SK-N-SH (cell line): ENCODE measurements at places on chromosomes 3 and 15. TPM values are rescaled to one million over a fixed set of nuclear protein-coding genes. Genes with fewer than 3 reads are reported as not detected.
A peak's percentile ranks its signal among the peaks of the same experiment; 100 is the strongest.

The CLRN1 gene
- polyA plus RNA-seq, result not detected in 2 replicates

The NMNAT3 gene
- not detected in 2 replicates for polyA plus RNA-seq

The CHRNA5 gene
- polyA plus RNA-seq, result 5.3 and 5.5 TPM in 2 replicates

The LTF gene
- polyA plus RNA-seq, result not detected in 2 replicates

The GPR62 gene
- polyA plus RNA-seq, result 0.02 and 0.10 TPM in 2 replicates

The SKOR1 gene
- polyA plus RNA-seq, result 0.18 and 0.26 TPM in 2 replicates

The RYR3 gene
- 0.02 and 0.08 TPM in 2 replicates for polyA plus RNA-seq

The ULK4 gene
- 6.2 and 7.8 TPM in 2 replicates for polyA plus RNA-seq

The ACY1 gene
- polyA plus RNA-seq, result 93.0 and 96.2 TPM in 2 replicates

DNA sequence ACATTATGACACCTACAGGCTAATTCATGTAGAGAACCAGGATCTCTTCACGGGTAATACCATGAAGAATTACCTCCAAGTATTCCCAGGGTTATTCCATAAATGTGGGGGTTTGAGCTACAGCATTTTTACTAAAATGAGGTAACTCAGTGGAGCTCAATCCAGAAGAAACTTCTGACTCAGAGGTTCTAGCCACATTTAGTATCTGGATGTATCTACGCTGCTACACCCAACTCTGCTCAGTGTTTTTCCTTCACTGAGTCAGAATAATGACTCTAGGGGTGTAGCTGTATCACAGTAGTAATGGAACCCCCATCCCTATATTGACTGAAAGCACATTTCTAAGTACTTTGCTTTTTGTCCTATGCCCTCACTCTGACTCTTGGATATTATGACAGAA is 52.4 kb downstream of the COPS2 start:
- no peak overlapping the region for H3K27ac ChIP-seq
- peaks cover 26% of the 10 kb centered on the region for H3K36me3 ChIP-seq
- H3K4me1 ChIP-seq, result no peaks in the 10 kb centered on the region
- DNase-seq, result no peak

DNA sequence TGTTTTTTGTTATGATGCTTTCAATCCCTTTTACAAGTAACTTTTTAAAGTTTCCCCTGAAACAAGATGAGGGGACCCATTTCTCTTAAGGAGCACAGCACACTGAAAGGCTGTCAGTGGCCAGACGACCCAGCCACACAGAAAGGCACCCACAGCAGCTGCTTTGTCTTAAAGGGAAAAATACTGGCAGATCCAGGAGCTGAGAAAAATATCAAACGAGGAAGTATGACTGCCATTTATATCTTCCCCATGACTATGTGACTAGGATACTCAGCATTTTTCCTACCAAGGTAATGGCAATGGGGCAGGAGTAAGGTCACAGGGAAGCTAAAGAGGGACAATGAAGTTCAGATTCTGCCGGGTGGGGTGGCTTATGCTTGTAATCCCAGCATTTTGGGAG is 15.9 kb downstream of the ABCC5 start:
- H3K4me3 ChIP-seq, result no peak overlapping the region
- peaks cover 6% of the 10 kb centered on the region; the same call in 1 of the 2 replicates for H3K4me1 ChIP-seq
- no peaks in the 10 kb centered on the region for H3K27me3 ChIP-seq
- H3K27ac ChIP-seq, result no peak overlapping the region
- no peak for DNase-seq

DNA sequence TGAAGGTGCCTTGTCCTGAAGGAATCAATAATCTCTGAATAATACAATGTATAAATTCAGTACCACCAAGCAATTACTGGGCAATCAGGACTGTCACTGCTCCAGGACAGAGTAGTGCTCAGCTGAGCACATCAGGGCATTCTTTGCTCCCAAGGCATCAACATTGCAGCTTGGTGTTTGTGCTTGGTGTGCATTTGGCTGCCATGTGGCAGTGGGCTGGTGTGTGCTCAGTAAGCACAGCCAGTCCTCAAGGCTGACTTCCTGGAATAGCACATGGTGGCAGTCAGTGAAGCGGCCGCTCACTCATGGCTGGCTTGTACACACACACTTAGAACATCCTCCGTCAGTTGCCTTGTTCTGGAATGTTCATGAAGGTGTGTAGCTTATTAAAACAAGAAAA is 217.0 kb downstream of the EPHB1 start:
- H3K4me1 ChIP-seq, result no peaks in the 10 kb centered on the region; the same call in 1 of the 2 replicates
- H3K4me3 ChIP-seq, result no peak overlapping the region
- no peak overlapping the region for H3K27ac ChIP-seq

DNA sequence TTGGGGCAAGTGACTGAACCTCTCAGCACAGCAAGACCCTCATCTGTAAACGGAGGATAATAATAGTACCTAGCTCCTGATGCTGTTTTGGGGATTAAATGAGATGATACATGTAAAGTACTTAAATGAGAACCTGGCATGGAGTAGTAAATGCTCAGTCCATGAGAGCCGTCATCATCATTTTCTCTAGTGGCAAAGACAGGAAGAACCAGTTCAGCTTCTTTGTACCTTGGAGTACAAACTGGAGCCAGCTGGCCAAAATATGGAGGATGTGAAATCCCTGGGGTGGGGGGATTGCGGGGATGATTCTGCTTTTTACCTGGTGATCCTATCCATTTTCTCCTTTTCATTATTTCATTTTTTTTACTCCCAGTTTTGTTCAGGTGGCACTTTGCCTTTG is 204.2 kb upstream of the LRRN1 start:
- H3K4me3 ChIP-seq, result no peak overlapping the region
- no peaks in the 10 kb centered on the region for H3K4me1 ChIP-seq
- DNase-seq, result no peak
- H3K27me3 ChIP-seq, result no peaks in the 10 kb centered on the region
- H3K36me3 ChIP-seq, result no peaks in the 10 kb centered on the region
- H3K27ac ChIP-seq, result no peak overlapping the region

- no peaks in the 10 kb centered on the region for H3K27me3 ChIP-seq
- DNase-seq, result no peak
- no peak overlapping the region for H3K27ac ChIP-seq
- no peaks in the 10 kb centered on the region for H3K36me3 ChIP-seq
- H3K4me3 ChIP-seq, result no peak overlapping the region
Observed at GRCh38 chr3:191753196-191753595, 292.2 kb downstream of the PYDC2 start.

DNA sequence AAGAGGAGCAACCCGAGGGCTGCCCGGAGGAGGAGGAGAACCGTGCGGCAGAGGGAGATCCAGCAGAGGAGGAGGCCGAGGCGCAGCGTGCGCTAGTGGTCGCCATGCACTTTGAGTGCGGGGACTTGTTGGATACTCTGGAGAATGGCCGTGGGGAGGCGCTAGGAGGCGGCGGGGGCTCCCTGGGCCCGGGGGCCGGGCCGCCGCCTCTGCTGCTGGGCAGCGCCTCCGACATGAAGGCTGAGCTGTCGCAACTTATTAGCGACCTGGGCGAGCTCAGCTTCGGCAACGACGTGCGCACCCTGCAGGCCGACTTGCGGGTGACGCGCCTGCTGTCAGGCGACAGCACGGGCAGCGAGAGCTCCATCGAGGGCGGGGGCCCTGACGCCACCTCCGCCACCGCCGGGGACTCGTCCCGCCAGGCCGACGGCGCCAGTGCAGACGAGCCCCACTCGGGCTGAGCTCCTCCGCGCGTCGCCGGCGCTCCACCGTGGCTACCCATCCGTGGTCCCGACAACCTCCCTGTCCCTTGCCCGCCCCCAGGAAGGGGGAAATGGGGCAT is 2.0 kb downstream of the FAM43A start:
- peaks cover 57% of the 10 kb centered on the region for H3K4me1 ChIP-seq
- H3K4me3 ChIP-seq, result peak overlapping the region; percentile 85; the same call in 1 of the 2 replicates
- H3K27ac ChIP-seq, result no peak overlapping the region
- peaks cover 4% of the 10 kb centered on the region for H3K36me3 ChIP-seq

DNA sequence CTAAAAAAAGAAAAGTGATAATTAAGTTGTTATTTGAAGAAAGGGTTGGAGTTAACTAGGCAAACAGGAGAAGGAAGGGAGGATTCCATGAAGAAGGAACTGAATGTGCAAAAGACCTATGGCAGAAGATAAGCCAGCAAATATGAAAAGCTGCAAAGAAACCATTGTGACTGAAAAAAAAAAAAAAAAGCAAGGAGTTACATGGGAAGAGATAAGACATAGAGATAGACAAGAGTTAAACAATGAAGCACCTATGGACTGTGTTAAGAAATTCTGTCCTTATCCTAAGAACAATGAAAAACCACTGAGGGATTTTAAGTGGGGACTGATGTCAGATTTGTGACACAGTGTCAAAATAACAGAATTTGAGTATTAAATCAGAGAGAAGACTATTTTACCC is 17.0 kb downstream of the ZNF280D start:
- H3K36me3 ChIP-seq, result no peaks in the 10 kb centered on the region
- H3K27me3 ChIP-seq, result no peaks in the 10 kb centered on the region
- no peaks in the 10 kb centered on the region for H3K4me1 ChIP-seq
- no peak overlapping the region for H3K4me3 ChIP-seq
- no peak for DNase-seq

- peaks cover 4% of the 10 kb centered on the region; the same call in 1 of the 2 replicates for H3K4me1 ChIP-seq
- H3K27ac ChIP-seq, result no peak overlapping the region
- peak; percentile 79 for DNase-seq
Observed at GRCh38 chr15:77836121-77836692, 203.5 kb upstream of the LINGO1 start.

DNA sequence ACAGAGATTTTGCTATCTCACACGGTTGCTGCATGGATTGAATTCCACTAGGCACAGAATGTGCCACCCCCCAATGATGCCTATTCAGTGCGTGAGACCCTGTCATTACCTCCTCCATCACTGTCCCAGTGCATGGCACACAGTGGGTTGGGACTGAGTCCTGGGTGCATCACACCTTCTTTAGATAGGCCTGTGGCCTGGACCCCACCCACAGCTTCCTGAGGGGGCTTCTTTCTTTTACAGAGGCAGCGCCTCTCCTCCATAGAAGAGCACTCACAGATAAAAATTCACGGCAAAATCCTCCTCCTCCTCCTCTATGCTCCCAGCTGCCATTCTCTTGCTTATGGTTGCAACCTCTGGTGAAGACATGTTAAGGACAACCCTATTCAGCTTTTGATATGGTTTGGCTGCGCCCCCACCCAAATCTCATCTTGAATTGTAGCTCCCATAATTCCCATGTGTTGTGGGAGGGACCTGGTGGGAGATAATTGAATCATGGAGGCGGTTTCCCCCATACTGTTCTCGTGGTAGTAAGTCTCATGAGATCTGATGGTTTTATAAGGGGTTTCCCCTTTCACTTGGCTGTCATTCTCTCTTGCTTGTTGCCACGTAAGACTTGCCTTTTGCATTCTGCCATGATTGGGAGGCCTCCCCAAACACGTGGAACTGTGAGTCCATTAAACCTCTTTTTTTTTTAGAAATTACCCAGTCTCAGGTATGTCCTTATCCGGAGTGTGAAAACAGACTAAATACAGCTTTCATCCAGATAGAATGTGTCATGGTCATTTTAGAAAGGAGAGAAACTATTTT is 147.6 kb downstream of the KLF13 start:
- no peak for DNase-seq
- no peaks in the 10 kb centered on the region for H3K27me3 ChIP-seq
- no peaks in the 10 kb centered on the region for H3K4me1 ChIP-seq
- H3K4me3 ChIP-seq, result no peak overlapping the region
- H3K36me3 ChIP-seq, result no peaks in the 10 kb centered on the region

- no peaks in the 10 kb centered on the region for H3K27me3 ChIP-seq
- no peak for DNase-seq
- no peaks in the 10 kb centered on the region for H3K36me3 ChIP-seq
- peaks cover 36% of the 10 kb centered on the region for H3K4me1 ChIP-seq
- H3K27ac ChIP-seq, result peak overlapping the region; percentile 92
Observed at GRCh38 chr3:58048301-58048700, 40.1 kb downstream of the FLNB start.

- H3K27ac ChIP-seq, result no peak overlapping the region
- DNase-seq, result peak; percentile 78
- no peaks in the 10 kb centered on the region for H3K36me3 ChIP-seq
- no peak overlapping the region for H3K4me3 ChIP-seq
Observed at GRCh38 chr3:38579141-38579540, 70.3 kb downstream of the SCN5A start.

- H3K36me3 ChIP-seq, result no peaks in the 10 kb centered on the region
- no peaks in the 10 kb centered on the region for H3K4me1 ChIP-seq
- no peaks in the 10 kb centered on the region; the same call in 1 of the 2 replicates for H3K27me3 ChIP-seq
- no peak overlapping the region for H3K27ac ChIP-seq
- DNase-seq, result no peak
- no peak overlapping the region for H3K4me3 ChIP-seq
Observed at GRCh38 chr3:28050885-28051284, 190.5 kb upstream of the CMC1 start.

DNA sequence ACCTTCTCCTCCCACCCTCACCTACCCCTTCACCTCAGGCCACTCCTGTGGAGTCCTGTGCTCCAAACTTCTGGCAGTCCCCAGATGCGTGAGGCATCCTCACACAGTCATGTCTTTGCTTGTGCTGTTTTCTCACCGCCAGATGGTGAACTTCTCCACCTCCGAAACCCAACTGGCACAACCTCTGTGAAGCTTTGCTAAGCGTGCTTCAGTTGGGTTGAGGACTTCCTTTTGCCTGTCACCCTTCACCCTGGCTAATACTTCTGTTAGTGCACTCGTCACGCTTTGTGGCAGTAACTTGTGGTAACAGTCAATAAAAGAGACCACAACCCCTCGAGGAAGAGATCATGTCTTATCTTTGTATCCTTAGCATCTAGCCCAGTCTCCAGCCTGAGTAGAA is 42.0 kb upstream of the SKOR1 start:
- H3K27me3 ChIP-seq, result no peaks in the 10 kb centered on the region
- no peaks in the 10 kb centered on the region for H3K4me1 ChIP-seq
- no peak for DNase-seq

DNA sequence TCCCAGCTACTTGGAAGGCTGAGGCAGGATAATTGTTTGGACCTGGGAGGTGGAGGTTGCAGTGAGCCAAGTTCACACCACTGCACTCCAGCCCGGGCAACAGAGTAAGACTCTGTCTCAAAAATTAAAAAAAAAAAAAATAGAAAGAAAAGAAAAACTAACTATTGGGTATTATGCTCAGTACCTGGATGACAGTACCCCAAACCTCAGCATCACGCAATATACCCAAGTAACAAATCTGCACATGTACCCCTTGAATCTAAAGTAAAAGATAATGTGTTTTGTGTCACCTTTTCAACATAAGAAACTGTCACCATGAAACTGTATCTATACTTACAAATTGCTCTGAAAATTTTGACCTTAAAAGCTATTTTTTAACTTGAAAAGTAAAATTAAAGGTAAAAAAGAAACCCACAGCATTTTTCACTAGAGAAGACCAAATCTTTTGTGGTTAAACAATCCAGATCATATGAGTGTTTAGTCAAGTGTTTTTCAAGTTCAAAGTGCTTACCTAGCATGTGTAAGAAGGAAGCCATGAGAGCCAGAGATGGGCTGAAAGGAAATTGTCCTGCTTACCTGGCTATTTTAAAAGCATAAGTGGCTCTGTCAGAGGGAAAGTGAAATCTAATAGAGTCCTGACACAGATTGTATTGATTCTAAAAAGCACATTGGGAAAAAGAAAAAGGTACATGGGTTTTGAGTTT is 50.5 kb downstream of the MYO1E start:
- DNase-seq, result no peak
- H3K4me1 ChIP-seq, result no peaks in the 10 kb centered on the region
- H3K36me3 ChIP-seq, result no peaks in the 10 kb centered on the region
- H3K4me3 ChIP-seq, result no peak overlapping the region
